ENCODE measurements at places on chromosomes 2 and 18. TPM values are rescaled to one million over a fixed set of nuclear protein-coding genes. Genes with fewer than 3 reads are reported as not detected.

CLEC4F gene
- 0.13 TPM for polyA plus RNA-seq

SULT1C4 gene
- 89.4 TPM for polyA plus RNA-seq

SEPTIN10 gene
- 125 TPM for polyA plus RNA-seq

GPR45 gene
- polyA plus RNA-seq: 0.10 TPM

DNA sequence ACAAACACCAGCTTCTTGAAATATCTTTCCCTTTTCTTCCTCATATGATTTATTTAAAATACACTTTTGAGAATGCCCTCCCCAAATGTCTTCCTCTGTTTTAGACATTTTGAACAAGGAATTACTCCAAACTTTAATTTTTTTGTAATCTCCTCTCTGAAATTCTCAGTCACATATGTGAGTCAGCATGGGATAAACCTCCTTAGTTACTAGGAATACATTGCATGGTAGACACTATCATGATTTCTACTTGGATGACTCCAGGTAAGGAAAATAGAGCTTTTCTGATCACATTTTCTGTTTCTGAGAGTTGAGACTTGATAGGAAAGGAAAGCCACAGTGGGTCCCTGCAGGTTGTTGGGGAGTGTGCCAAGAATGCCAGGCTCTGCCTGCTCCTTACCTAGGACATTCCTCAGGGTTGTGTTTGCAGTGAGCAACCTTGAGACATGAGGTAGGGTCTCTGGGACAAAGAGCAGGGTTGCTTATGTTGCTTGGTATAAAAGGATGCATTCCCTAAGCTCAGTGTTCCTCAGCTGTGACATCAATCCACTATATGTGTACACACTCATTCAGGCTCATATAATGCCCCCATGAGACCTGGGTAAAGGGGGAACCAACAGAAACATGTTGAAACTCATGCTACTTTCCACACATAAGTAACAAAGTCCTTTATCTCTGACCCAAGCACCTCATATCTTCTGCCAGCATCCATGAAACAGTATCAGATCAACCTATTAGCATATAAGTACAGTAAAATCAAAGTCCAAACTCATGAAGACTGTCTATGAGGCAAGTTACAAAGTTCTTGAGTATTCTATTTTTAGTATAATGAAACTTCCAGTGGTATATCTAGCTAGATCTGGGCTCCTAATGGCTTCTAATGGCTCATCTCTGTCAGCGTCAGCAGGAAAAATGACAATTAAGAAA is 112.8 kb upstream of the SCN1A start:
- no peak for DNase-seq

GRCh38 chr2:148538375-148538774 is 106.2 kb upstream of the EPC2 start:
- DNase-seq: no peak

DNA sequence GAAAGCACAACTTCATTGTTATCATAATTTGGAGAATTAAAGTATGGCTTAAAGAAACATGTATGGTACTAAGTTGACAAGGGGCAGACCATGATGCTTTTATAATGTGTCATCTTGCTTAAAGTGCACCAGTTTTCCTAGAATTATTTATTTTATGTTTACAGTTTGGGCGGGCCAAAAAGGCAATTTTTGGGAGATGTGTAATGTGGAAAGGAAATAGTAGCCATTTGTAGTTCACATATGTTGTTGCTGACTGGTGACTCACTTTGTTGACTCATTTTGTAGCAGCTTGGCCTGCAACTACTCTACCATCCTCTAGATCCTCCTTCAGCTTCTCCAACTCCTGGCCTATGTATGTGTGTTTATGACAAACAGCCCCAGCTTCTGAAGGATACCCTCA is 7.7 kb downstream of the ZSCAN30 start:
- DNase-seq: no peak

DNA sequence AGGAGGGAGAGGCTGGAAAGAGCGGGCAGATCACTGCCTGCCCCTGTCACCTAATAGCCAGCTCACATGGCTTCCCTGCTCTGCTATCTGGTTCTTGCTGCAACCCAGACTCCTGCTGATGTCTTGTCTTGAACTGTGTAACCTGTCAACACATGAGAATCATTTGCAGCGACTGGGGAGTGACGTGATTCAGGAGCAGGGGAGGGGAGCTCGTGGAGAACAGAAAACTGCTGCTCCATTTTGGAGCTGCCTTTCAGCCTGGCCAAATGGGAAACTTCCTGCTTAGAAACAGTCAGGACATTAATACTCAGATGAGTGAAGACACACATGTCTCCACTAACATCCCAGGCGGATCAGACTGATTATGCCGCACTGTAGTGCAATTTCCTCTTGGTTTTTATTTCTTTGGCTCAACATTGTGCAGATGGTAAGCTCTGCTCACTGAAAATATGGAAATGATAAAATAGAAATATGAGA is 38.1 kb downstream of the RPL37A start:
- DNase-seq: no peak

GRCh38 chr2:51224790-51225189 is 192.9 kb upstream of the NRXN1 start:
- DNase-seq: no peak

GRCh38 chr2:127578411-127578810 is 42.9 kb downstream of the MYO7B start:
- DNase-seq: no peak

RTP5 gene
- polyA plus RNA-seq: not detected

DNA sequence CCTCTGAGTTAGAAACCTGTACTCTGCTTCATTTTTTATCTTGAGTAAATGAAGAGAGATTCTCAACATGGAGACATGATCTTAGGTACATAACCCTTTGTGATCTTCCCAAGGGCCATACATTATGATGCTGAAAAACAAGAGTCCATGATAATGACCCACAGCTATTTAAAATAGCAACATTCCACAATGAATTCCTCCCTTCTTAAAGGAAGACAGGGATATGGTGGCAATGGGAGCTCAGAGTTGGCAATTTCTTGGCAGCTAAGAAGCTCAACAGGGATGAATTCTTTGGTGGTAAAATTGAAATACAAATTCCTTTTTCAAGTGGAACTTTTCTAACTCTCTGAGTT is 638.5 kb downstream of the CNTNAP5 start:
- DNase-seq: no peak

DNA sequence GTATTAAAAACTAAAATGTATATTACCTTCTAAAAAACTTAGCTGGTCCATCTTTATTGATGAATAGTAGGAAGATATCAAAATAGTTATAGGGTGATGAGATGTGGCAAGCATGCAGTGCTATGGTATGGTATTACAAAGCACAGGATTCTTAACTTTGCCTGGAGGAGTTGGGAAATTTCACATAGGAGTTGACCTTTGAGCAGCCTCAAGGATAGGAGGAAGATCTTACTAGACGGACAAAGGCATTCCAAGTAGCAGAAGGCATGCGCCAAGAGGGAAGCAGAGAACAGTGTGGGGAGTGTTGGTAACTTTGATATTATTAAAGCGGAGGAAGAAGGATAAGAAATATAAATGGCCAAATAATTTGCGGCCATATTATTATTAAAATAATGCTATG is 60.0 kb downstream of the TTC21B start:
- DNase-seq: no peak

TMEM169 gene
- 0.90 TPM for polyA plus RNA-seq

GRCh38 chr18:11074889-11075288 is 74.5 kb downstream of the PIEZO2 start:
- no peak for DNase-seq

DNA sequence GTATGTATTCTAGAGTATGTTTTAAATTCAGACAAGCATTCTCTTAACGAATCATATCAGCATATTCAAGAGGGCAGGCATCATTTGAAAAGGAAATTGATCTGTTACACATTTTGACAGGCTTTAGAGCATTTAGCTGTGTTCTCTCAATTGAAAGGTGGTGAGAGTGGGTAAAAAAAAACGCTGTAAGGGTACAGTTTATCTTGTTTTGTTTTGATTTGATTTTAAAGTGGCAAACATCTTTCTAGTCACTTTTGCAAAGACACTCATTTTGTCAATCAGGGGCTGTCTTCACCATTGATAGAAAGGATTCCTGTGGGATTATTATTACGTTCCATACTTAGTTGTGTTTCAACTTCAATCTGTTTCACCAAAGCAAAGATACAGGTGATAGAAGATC is 2.2 kb downstream of the CDH19 start:
- DNase-seq: no peak

NOSTRIN gene
- 54.7 TPM for polyA plus RNA-seq

CTIF gene
- polyA plus RNA-seq: 28.1 TPM

- no peak for DNase-seq
Observed at GRCh38 chr2:9909106-9909505, 42.4 kb upstream of the GRHL1 start.

ATOH8 gene
- 25.6 TPM for polyA plus RNA-seq

Data from right lung (tissue), 10 donors.